Stimulated activated CD4-positive, alpha-beta T cell treated with anti-CD3 and anti-CD28 coated beads, Interleukin-2, amount 100 ng/mL, for 24 hours (primary cell): ENCODE measurements at places on chromosomes 16 and 17.

- no peak for DNase-seq
These were observed 25.9 kb upstream of the KREMEN2 start for GRCh38 chr16:2938206-2938605.

DNA sequence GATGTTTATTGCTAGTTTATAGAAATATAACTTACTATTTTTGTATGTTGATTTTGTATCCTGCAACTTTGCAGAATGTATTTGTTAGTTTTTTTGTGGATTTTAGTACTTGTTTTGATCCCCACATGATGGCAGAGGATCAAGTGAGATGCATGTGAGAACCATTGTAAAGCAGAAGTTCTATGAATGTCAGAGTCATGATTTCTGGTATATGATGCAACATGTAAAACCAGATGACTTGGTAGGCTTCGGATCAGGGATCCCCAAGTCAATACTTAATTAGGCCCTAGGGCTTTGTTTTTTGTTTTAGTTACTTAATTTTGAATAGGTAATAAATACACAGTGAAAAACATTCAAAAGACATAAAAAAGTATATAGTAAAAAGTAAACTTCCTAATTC is 45.8 kb downstream of the ESRP2 start:
- no peak for DNase-seq

DNA sequence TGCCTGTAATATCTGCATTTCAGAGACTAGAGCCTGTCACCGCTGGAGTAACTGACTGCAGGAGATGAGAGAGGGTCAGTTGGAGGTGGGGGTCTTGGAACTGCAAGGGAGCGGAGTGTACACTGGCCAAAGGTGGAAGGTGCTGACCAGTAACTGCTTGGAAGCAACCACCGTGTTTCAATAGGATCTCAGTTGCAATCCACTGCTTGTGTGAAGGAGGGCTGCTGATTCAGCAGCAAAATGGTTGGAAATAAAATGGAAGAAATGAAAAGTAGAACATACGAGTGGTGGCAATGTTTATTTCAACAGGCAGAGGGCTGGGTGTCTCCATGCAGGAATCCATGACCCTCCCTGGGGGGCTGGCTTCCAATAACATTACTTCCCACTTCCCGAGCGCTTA is 2.1 kb upstream of the JPH3 start:
- DNase-seq = no peak

GRCh38 chr17:3557768-3558583 is at the start of gene TRPV3:
TSS of gene TRPV3 (minus strand) at chr17:3557812. CDS start at chr17:3554850, 2,962 bp downstream.
- DNase-seq = peak; percentile 78

- peak; percentile 81 for DNase-seq
These were observed at the start of gene CFAP52 for GRCh38 chr17:9576521-9577372. TSS of gene CFAP52 (plus strand) at chr17:9576642. CDS start at chr17:9576696, 54 bp downstream.

DNA sequence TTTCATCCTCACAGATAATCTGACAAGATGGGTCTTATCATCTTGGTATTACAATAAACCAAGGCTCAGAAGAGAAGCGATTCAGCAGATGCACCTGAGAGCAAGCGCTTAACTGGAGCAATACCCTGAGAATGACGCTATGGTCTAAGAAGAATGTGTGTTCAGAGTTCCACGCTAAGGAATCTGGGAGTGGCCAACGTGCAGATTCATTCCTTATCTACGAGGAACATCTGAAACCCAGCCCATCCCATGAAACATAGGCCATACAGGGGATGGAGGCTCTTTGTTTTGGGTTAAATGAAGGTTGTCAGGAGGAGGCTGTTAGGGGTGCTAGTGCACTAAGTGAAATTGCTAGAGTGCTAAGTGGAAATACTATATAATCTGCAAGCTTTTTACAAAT is 28.5 kb upstream of the KDM8 start:
- no peak for DNase-seq

- DNase-seq = no peak
These were observed 687.3 kb downstream of the CDH11 start for GRCh38 chr16:64434526-64435069.

- DNase-seq = no peak
These were observed 7.3 kb downstream of the WRAP53 start for GRCh38 chr17:7695586-7695985.

- DNase-seq = no peak
These were observed 23.1 kb downstream of the CREBBP start for GRCh38 chr16:3857189-3858043.

DNA sequence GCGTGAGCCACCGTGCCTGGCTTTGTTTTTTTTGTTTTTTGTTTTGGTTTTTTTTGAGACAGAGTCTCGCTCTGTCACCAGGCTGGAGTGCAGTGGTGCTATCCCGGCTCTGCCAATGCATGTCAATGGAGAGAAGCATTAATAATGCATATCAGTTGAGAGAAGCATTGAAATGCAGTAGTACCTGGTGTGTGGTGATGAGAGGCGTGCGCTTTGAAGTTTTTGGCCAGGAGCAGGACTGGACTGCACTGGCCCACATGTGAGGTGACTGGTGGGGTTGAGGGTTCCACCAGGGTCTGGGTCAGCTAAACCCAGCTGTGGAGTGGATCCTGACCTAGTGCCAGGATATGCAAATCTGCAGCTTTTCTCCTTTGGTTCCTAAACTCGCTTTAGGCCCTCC is 5.4 kb downstream of the SP2 start:
- no peak for DNase-seq

DNA sequence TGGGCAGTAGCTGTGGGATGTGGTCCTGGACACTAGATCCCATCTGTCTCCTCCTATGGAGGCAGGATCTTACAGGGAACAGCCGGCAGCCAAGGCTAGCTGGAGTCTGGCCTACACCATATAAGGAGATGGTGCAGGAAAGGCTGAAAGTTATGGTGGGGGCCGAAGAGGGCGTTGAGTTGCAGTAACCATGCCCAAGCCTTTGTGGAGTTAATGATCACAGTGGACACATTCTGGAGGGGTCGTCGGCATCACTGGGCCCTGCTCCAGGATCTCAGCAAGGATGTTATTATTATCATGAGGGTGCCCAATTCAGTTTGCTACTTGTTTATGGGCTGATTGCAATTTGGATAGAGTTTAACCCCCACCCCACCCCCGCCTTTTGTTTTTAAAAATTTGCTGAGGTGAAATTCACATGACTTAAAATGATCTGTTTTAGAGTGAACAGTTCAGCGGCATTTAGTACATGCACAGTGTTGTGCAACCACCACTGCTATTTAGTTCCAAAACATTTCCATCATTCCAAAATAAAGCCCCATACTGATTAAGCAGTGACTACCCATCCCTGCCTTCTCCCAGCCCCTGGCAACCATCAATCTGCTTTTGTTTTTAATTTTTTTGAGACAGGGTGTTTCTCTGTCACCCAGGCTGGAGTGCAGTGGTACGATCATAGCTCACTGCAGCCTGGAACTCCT is 184.3 kb upstream of the CACNG3 start:
- no peak for DNase-seq

DNA sequence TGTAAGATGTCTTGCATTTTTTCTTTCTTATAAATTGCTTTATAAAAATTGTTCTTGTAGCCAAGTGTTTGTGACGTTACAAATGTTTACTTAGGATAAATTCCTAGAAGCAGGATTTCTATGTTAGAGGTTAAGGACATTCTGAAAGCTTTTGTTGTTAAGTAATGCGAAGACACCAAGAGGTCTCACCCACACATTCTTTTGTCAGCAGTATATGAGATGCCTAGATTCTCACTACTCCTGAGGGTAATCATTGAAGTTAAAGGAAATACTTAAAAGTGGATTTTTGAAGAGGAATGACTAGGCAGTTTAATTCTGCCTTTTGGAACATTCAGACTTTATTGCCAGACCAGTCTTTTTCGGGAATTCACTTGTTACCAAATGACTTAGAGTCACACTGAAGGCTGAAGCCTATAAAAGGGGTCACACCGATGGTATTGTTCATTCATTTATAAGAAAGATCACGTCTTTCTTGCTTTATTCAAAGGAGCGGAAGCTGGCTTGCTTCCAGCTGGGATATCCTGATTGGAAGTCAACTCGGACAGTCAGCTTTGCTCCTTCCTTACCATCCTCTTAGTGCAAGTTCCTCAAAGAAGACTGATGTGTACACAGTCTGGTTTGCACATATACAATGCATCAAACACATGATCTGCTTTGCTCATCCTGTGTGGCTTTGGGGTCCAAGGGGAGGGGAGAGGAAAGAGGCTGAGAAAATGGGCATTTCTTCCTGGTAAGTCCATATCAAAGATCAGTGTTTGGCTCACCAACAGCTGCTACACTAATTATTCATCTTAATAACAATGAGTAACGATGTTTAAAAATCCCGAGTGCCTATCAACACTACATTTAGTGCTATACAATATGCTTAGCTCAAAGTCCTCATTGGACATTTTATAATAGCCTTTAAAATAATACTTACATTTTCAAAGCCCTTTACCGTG is 160.0 kb downstream of the MAP2K6 start:
- DNase-seq = no peak

GRCh38 chr17:81064678-81065475 is 29.9 kb downstream of the BAIAP2 start:
- DNase-seq = no peak

GRCh38 chr16:23908790-23909189 is 73.0 kb downstream of the PRKCB start:
- DNase-seq = no peak

DNA sequence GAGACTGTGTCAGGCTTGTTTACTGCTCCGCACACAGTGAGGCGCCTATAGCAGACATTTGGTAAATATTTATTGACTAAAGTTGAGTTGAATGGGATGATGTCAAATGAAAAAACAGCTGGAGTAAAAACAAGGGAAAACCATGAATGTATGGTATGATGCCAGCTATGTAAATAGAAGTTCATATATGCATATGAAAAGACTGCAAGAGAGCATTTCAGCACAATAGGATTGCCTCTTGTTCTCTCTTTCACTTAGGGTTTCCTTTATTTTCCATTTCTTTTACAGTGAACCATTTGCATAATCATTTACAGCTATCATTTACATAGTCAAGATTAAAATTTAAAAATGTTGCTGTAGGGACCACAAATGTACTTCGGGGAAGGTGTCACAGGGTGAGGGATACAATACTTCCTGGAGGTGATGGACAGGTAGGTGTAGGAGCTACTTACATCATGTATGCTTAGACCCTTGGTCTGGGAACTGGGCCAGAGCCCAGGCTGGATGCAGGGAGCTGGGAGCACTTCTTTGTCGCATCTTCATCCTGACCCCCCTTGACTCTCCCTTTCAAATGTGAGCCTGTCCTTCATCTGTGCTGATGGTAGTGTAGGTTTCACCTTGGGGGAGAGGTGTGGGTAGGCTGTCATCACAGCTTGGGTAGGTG is 113.3 kb downstream of the UTP18 start:
- no peak for DNase-seq

DNA sequence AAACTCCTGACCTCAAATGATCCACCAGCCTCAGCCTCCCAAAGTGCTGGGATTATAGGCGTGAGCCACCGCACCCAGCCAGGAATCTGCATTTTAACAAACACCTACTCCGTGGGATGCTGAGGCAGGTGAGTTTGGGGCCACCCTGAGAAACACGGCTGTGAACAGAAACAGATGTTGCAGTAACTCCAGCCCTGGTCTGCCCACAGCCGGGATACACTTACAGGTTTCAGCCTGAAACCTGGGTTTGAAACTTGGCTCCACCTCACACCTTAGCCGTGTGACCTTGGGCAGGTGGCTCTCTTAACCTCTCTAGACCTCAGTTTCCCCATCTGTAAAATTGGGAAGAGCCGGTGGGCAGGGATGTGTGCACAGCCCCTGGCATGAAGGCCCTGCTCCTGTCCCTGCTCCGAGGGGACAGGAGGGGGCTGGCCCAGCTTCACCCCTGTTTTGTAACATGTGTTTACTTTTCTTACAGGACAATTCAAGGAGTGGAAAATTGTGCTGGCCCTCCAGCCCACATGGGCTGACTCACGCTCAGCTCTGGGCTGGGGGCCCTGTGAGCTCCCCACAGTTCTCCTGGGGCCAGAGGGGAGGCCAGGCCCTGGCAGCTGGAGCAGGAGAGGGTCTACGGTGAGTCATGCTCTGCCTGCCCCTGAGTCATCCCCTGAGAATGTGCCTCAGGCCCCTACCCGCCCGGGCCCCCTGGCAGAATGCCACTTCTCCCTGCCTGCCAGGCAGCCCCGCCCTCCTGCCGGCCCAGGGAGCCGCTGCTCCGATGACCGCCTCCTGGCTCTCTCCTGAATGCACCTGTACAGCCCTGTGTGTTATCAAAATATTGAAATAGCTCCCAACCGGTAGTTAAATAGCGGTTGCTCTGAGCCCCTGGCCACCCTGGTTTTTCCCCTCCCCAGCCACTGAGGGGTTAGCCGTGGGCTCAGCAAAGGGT is 7.7 kb upstream of the PPL start:
- no peak for DNase-seq

DNA sequence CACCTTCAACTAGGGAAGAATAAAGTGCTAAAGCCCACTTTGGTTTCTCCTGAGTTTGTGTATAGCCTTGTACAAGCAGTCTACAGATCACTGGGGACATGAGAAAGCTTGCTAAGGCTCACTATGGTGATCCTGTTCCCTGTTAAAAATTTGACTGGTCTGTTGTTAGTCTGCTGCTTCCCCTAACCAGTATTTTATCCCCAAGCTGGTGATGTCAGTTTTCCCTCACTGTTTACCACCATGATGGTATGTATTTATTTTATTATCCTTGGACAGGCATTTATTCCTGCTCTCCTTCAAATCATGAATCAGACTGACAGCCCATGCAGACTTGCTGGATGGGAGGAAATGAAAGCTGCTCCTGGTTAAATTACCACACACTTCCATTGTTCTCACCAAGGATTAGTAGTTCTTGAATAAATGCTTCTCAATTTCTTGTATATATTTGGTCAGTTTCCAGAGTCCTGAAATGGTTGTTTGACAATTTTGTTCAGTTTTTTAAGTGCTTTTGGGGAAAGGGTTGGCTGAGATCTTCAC is 99.6 kb downstream of the CA4 start:
- no peak for DNase-seq

DNA sequence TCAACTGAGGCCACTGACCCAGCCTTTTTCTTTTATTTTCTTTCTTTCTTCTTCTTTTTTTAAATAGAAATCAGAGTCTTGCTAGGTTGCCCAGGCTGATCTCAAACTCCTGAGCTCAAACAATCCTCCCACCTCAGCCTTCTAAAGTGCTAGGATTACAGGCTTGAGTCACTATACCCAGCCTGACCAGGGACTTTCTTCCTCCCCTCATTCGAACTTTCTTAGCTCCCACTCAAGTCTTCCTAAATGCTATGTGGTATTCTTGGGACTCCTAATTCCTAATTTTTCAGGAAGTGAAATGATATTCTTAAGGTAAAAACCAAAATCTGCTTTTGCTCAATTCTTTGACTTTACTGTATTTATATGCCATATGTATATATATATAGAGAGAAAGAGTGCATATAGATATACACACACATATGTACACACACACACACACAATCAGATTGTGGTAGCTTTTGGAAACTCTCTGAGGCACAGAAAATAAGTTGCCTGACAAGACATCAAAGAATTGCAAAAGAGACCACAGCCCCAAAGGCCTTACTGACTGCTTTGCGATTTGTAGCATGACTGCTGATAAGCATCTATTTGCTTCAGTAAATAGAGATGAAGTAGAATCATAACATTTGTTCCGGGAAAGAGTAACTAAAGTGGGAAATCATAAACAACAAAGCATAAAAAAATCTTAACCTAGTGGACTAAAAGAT is 9.5 kb upstream of the AMZ2 start:
- DNase-seq = no peak
